SW 1271 (cell line): ENCODE measurements at places on chromosomes 12 and 14.
A peak's percentile ranks its signal among the peaks of the same experiment; 100 is the strongest.

DNA sequence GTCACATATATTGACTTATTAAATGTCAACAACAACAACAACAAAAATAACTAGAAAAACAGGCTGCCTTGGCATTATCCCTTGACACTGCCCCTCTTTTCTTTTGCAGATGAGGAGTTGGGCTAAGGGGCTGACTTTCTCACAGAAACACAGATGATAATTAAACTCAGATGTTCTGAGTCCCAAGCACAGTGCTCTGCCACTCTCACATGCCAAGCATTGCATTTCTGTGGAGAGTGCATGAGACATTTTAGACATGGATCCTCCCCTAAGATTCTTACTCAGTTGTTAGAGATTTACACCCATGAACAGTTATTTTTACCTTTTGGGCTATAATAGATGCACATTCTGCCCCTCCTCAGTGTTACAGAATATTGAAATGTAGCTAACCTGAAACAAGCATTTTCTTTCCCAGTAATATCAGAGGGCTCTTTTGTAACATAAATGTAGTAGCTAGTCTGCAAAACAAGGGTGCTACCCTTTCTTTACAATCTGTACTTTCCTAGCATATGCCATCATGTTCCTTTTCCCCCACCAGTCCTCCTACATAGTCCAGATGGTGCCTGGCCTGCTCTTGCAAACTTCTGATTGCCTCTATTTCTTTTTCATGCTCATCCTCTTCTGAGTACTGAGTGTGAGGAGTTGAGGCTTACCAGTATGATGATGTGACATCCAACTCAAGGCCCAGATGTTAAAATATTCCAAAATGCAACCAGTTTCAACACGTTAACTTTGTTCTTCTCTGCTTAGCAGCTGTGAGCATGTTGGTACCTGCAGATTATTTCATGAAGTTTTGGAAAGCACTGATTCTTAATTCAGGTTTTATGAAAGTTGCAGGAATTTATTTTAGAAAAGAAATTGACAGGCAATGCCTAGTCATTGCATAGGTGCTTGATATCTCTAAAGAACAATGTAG, 125.0 kb upstream of the ATP2B1 start:
- DNase-seq = no peak

GRCh38 chr12:25084816-25085215, 110.1 kb downstream of the DNAI7 start:
- DNase-seq = no peak

DNA sequence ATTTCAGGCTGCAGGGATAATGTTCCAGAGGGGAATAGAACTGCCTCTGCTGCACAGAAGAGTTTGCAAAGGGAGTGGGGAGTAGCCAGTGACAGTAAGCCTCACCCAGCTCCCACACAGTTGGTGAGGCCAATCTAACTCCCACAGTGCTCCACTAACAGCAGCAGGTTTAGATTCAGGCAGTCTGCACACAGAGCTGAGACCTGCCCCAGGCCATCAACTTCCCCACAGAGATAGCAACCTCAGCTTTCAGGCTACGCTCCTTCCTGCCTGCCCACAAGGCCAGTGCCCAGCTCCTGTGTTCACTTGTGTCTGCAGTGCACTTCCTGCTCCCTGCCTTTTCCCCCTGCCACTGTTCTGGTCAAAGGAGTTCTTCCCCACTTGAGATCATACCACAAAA, 107.5 kb downstream of the TBC1D30 start:
- no peak for DNase-seq

GRCh38 chr14:58151133-58152013, 640 bp downstream of the ARMH4 start:
- DNase-seq = no peak

DNA sequence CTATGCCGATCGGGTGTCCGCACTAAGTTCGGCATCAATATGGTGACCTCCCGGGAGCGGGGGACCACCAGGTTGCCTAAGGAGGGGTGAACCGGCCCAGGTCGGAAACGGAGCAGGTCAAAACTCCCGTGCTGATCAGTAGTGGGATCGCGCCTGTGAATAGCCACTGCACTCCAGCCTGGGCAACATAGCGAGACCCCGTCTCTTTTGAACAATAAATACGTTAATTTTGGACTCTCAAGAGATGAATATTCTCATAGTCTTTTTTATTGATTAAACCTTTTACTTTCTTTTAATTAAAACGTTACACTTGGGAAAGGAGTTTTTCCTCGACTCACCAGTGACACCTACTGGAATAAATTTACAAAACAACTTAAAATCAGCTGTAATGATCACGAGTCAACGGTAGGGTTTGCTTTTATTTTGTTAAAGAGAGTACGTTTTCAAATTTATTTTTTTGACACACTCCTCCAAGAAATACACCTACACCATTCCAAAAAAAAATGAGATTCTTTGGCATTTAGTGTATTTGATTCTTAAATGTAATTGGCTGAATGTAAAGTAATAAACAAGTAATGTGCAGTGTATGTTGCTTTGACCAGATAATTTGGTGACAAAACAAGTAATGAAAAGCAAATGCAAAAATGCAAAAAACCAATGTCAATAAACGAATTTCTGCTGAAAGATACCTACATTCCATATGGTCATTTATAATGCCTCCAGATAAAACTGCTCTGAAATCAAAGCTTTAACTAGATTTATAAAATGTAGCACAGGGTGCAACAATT, 687 bp upstream of the RPS29 start:
- peak; percentile 47 for DNase-seq

DNA sequence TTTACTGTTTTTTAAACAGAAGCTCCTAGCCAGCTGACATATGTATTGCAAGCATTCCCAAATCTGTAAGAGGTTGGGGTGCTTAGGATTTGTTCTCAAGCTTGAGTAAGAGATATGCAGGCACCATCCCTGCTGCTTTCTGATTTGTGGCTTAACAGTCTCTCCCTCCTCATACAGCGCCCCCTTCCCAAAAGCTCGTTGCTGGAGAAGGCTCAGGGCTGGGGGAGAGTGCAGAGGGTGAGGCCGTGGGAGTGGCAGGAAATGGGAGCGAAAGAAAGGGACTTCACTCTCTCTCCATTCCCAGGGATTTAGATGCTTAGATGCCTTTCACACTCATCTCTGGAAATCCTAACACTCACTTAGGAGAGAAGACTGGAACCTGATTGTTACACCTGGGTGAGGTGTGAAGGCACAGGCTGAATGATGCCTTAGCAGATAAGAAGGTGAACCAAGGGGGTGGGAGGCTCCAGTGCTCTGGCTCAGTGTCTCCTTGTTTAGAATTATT, 172.0 kb downstream of the C12orf75 start:
- DNase-seq = no peak

DNA sequence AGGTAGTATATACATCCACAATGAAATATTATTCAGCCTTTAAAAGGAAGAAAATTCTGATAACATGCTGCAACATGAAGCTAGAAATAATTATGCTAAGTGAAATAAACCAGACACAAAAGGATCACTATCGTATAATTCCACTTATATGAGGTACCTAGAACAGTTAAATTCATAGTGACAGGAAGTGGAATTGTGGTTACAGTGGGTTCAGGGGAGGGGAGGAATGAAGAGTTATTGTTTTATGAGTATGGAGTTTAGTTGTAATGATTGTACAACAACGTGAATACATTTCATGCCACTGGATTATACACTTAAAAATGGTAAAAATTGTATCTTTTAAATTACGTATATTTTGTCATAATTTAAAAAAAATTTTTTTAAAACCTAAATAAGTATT, 21.0 kb downstream of the EEA1 start:
- no peak for DNase-seq

- no peak for DNase-seq
Measured at GRCh38 chr14:101184104-101184455, 280.6 kb upstream of the RTL1 start.

DNA sequence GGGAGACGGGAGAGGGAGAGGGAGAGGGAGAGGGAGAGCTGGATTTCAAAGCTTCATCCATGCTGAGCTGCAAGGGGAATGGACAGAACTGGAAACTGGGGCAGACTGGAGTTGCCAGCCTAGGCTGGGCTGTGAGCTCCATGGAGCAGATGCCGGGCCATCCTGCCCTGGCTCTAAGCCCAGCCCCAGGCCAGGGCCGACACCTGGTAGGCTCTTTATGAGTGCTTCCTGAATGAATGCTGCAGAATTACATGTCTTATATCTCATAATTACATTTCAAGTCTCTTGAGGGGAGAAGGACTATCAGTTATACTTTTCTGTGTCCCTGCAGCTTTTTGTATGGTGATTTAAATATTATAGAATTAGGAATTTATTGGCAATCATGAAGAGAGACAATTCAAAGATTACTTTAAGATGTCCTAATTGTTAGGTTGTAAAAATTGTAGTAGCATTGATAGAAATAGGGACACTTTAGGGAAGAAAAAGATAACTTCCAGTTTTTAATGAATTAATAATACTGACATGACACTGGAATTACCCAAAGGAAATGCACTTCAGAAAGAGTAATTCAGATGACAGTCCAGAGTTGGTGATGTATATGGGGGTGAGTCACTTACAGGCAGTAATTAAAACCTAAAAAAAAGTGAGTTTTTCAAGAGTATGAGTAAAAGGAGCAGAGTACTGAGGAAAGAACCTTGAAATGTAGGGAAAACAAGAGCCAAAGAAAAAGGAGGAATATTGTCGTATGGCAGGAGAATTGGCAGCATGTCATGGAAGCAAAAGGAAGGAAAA, 29.0 kb downstream of the SCYL2 start:
- DNase-seq = no peak

- no peak for DNase-seq
Measured at GRCh38 chr12:66497008-66497897, 181.6 kb downstream of the GRIP1 start.

GRCh38 chr12:113655919-113656318, 184.2 kb upstream of the LHX5 start:
- no peak for DNase-seq

- DNase-seq = no peak
Measured at GRCh38 chr12:1289371-1290155, 298.5 kb downstream of the ERC1 start.

GRCh38 chr14:71235875-71236274, 328.6 kb downstream of the PCNX1 start:
- DNase-seq = no peak

DNA sequence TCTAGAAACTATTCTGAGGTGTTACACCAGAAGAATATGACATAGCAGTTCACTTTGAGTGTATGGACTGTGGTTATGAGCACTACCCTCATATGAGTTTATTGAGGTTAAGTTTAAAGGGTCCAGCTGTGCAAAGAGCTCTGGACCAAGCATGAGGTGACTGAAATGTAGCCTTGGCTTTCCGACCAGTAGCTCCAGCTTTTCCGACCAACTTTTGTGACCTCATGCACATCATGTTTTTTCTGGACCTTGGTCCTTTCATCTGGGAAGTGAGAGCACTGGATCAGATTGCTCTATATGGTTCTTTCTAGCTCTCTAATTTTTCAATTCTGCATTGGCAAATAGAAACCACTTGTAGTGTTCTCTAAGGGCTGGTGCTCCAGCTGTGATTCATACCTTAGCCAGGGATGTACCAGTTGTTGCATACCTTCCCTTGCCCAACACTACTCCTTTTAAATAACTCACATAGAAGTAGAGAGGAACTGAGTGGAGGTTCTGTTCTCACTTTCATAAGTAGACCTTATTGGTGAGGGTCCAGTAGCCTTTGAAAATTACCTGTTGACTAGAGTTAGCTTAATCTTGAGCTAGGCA, 16.6 kb downstream of the IGF1 start:
- DNase-seq = no peak

DNA sequence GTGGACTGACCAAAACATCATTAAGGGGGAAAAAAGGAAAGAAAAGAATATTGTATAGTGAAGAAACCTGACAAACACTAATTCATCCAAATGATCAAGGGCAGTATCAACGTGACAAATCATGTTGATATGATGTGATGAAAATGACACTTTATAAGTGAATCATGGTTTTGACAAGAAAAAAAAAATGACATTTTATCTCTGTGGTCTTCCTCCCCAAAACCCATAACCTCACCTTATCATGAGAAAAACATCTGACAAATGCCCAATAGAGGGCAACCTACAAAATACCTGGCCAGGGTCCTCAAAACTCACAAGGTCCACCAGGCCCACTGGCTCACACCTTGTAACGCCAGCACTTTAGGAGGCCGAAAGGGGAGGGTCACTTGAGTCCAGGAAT, 13.8 kb downstream of the TMED10 start:
- DNase-seq = no peak

DNA sequence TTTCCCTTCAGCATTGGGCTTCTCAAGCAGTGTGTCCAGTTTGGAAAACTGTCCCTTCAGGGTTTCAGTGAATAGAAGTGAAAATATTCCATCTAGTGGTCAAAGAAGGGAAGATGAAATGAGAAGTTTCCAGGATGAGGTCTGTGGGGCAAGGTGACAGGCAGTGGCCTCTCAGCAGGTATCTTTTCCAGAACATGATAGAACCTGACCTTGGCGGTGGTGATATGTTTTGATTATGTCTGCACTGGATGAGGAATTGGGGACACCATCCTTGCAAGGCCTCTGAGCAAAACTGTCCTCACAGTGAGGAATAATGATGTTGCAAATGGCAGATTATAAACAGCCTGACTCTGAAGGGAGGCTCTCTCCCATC, 4.7 kb downstream of the GPX2 start:
- DNase-seq = no peak

DNA sequence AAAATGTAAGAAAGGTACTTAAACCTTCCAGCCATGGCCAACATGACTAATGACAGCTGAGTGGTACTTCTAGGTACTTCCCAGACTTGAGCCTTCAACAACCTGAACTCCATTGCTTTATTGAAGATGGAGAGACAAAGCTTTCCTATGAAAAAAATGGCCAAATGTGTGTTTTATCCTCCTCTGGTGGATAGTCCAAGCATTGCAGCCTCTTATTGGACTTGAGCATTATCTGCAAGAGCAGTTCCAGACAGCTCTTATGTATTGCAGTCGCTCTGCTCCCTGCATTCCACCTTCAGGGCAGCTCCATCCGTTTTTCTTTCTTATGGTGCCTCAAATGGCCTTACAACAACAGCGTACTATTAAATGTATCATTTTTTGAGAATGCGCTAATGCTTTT, 588.2 kb downstream of the NRXN3 start:
- DNase-seq = peak; percentile 20
